ENCODE measurements at places on chromosomes 1 and 21.

DNA sequence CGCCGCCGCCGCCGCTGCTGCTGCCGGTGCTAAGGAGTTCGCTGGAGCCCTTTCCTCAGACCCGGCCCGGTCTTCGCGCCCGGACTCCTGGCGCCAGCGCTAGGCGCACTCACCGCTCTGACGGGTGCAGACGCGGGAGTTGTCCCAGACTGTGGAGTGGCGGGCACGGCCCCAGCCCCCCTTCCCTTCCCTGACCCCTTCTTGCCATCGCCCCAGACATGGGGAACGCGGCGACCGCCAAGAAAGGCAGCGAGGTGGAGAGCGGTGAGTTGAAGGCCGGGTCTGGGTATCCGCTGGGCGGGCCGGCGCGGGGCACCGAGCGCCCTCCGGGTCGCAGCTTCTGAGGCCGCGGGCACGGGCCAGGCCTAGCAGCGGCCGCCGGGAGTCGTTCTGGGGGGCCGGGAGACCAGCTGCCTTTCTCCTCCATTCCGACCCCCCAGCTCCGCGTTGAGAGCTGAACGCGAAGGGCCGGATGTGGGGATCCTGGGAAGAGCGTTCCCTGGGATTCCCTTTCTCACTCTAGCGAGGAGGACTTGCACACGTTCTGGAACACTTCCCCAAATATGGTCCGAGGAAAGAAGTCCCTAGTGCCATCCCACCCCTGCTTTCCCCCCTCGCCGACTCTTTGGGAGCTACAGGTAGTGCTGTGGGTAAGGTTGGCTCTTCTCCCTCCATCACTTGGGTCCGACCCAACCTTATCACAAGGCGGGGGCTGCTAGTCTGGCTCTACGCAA lies 65.8 kb upstream of the PRKACB start:
- no peak for DNase-seq

GRCh38 chr1:154831462-154831861 lies 38.6 kb downstream of the KCNN3 start:
- no peak for DNase-seq

DNA sequence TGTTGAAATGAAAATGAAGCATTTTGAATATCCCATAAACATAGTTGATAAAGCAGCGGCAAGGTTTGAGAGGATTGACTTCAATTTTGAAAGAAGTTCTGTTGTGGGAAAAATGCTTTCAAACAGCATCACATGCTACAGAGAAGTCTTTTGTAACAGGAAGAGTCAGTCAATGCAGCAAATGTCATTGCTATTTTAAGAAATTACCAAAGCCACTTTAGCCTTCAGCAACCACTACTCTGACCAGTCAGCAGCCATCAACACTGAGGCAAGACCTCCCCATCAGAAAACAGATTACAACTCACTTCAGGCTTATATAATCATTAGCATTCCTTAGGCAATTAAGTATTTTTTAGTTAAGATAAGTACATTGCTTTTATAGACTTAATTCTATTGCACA lies 33.8 kb upstream of the FCRL3 start:
- DNase-seq = no peak

- DNase-seq = peak; percentile 63
These were observed 10.7 kb downstream of the OPTC start for GRCh38 chr1:203504400-203505250.

DNA sequence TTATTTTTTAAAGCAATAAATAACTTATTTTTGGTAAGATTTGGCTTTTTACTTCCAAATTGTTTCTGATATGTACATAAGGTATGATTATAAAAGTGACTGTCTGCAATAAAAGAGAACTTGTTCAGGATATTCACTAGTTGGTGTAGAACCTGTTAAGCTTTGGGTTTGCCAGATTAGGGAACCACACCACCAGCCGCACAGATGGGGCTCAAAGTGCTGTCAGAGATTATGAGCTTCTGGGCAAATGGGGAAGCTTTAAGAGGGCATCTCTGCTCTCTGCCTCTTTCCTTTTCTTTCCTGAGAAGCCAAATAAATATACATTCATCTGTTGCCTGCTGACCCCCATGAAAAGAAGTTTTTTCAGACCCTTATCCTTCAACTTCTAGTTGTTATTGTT lies 25.4 kb downstream of the IVNS1ABP start:
- no peak for DNase-seq

Measured in T-cell (primary cell).